COLO829 (cell line): ENCODE measurements at places on chromosomes 1 and 21.
A peak's percentile ranks its signal among the peaks of the same experiment; 100 is the strongest.

GRCh38 chr1:115505148-115505571, 136.6 kb upstream of the VANGL1 start:
- DNase-seq, result no peak

- no peak for DNase-seq
Observed at GRCh38 chr1:55997536-55997935, 581.8 kb downstream of the PLPP3 start.

DNA sequence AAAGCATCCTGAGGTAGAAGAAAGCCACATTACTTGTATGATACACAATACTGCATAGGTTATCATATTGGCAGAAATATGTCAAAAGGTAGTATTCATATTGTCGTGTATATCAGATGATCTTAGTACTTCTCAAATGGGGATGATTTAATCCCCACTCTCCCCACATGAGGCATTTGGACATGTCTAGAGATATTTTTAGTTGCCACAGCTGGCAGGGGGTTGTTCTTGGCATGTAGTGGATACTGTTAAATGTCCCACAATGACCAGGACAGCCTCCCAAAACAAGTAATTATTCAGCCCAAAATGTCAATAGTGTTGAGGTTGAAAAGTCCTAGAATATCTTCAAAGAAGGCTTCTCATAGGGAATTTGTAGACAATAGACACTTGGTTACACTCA, 162.8 kb downstream of the NEGR1 start:
- no peak for DNase-seq

- DNase-seq, result no peak
Observed at GRCh38 chr1:198042168-198042567, 114.6 kb upstream of the NEK7 start.

DNA sequence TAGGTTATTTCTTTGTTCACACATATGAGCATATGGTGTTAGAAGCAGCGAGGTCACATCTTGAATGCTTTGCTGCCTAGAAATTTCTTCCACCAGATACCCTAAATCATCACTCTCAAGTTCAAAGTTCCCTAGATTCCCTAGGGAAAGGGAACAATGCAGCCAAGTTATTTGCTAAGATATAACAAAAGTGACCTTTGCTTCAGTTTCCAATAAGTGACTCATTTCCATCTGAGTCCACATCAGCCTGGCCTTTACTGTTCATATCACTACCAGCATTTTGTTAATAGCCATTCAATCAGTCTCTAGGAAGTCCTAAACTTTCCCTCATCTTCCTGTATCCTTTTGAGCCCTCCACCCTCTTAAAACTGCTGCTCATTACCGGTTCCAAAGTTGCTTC, 1502.5 kb downstream of the KCNT2 start:
- peak; percentile 40 for DNase-seq

- DNase-seq, result no peak
Observed at GRCh38 chr1:12204140-12204539, 25.7 kb upstream of the VPS13D start.

DNA sequence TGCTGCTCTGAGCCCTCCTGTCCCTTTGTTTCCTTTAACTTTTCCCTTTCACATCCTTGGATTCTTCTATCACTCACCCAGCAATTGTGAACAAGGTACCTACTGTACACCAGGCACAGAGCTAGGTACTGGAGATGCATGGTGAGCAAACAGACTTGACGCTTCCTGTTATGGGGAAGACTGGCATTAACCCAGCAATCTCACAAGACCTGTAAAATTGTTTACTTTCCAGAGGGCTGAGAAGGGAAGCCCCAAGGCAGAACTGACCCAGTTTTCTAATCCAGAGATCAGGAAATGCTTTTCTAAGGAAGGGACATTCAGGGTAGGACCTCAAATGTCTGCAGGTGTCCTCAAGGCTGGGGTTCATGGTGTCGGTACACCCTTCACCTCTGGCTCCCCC, 171.6 kb upstream of the KAZN start:
- DNase-seq, result no peak

GRCh38 chr1:95659588-95659987, 425.6 kb downstream of the RWDD3 start:
- DNase-seq, result no peak

DNA sequence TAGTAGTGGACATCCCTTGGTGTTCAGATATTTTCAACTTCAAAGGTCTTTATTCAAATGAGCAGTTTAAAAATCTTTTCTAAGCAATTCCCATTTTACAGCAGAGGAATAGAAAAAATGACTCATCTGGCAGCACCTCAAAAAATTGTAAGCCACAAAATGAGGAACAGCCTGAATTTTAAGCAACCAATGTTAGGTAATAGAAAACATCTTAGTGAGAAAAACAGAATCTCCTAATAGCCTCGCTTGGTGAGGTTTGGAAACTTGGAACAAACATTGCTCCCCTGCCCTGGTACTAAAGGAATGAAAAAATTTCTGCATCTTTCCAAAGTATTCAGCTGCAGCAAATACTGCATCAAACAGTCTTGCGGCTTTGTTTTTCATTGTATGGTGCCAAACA, 264.4 kb downstream of the NTNG1 start:
- no peak for DNase-seq

- DNase-seq, result no peak
Observed at GRCh38 chr1:64041371-64042131, 161.9 kb upstream of the UBE2U start.

DNA sequence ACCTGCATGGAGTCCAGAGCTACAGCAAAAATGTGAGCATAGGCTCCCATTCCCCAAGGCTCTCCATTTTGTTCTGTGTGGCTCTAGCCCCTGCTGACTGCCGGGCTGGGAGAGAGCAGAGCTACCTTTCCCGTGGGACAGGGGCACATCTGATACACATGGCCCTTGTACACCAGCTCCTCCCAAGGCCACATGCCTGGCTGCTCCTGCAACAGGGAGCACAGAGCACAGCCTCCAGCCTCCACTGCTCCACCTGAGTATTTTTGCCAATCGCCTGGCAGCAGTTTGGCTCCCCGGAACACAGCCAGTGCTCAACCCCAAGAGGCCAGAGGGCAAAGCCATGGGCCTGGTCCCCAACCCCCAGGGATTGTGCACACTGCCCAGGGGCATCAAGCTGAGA, 146.5 kb downstream of the CHD1L start:
- no peak for DNase-seq

- no peak for DNase-seq
Observed at GRCh38 chr1:177354247-177354646, 183.5 kb downstream of the BRINP2 start.

DNA sequence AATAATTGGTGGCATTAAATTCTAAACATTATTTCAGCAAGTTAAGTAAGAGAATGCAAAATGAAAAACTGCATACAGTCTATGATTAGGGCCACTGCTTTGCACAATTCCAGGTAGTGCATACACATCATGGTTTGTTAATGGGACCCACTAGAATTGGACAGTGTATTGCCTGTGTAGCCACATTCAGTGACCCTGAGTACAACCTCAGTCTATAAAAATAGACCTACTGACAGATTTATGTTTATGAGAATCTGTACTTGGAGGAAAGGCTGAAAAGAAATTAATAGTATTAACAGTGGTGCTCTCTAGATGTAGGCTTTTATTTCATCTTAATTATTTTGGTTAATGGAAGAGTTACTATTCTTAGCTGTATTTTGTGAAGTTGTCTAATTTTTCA, 18.8 kb downstream of the UAP1 start:
- DNase-seq, result no peak

- no peak for DNase-seq
Observed at GRCh38 chr21:37451446-37451845, 84.9 kb downstream of the DYRK1A start.

- DNase-seq, result no peak
Observed at GRCh38 chr1:198169672-198170071, 12.9 kb downstream of the NEK7 start.

- DNase-seq, result no peak
Observed at GRCh38 chr1:208731981-208732821, 488.0 kb upstream of the PLXNA2 start.

- peak; percentile 19 for DNase-seq
Observed at GRCh38 chr1:66182551-66183178, 351.3 kb upstream of the SGIP1 start.

- no peak for DNase-seq
Observed at GRCh38 chr21:16408280-16408679, 678.5 kb downstream of the USP25 start.

DNA sequence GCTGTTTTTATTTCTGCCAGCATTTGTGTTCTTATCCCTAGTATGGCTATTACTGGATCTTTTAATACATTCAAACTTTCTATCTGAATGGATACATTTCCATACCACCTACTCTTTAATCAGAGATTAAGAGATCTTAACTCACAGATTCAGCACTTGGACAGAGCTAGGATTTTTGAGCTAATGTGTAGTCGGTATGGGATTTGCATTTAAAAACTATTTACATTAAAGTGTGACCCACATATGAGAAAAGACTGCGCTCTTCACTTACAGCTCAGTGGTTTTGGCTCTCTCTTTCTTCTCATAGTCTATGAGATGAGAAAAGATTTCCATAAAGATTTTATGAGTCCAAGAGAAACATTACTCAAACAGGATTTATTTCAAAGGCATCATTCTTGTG, 16.4 kb downstream of the HMGB4 start:
- DNase-seq, result no peak

DNA sequence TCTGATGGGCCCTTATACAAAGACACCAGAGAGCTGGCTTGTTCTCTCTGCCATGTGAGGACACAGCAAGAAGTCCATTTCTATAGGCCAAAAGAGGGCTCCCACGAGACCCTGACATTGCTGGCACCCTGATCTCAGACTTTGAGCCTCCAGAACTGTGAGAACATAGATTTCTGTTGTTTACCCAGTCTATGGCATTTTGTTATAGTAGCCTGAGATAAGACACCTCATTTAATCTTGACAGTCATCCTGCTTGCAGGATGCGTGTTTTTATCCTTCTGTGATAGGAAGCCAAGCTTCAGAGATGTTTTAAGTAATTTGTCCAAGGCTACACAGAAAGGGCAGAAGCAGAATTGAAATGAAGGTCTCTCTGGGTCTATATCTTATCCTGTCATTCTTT, 138.8 kb upstream of the HOOK1 start:
- no peak for DNase-seq

GRCh38 chr21:35860189-35860869, 200.0 kb downstream of the SETD4 start:
- no peak for DNase-seq

GRCh38 chr1:58162952-58163550, 383.5 kb downstream of the OMA1 start:
- DNase-seq, result peak; percentile 18

- no peak for DNase-seq
Observed at GRCh38 chr1:15229707-15230131, 17.3 kb upstream of the FHAD1 start.

- no peak for DNase-seq
Observed at GRCh38 chr1:182666706-182667105, 17.7 kb downstream of the RGS8 start.

- DNase-seq, result no peak
Observed at GRCh38 chr1:109979489-109980091, 5.0 kb upstream of the AHCYL1 start.

DNA sequence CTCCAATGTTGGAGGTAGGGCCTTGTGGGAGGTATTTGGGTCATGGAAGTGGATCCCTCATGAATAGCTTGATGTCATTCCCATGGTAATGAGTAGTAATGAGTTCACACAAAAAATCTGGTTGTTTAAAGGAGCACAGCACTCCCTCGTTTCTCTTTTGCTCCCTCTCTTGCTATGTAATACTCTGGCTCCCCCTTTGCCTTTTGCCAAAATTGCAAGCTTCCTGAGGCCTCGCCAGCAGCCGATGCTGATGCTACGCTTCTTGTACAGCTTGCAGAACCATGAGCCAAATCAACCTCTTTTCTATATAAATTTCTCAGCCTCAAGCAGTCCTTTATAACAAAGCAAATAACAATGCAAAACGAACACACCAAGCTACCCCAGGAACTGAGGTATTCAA, 80.9 kb downstream of the LHX9 start:
- DNase-seq, result no peak

- DNase-seq, result no peak
Observed at GRCh38 chr1:206569556-206569955, 42.7 kb downstream of the EIF2D start.

- DNase-seq, result no peak
Observed at GRCh38 chr1:28378906-28379305, 9.4 kb downstream of the PHACTR4 start.

DNA sequence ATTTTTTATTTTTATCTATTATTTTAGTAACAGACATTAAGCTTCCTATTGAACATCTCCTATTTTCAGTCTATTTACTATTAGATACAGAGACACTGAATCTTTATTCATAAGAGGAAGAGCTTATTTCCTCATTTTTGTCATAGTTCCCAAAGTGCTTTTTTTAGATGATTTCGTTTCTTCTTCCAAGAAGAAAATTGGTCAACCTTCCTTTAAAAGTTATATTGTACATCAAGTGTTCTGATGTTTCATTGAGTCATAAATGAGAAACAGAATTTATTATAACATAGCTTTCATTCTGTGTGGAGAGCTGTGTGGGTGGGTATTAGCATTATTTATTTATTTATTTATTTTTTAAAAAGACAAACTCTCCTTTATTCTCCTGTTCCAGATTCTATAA, 50.6 kb upstream of the BACH1 start:
- peak; percentile 86 for DNase-seq

- peak; percentile 61 for DNase-seq
Observed at GRCh38 chr1:84442256-84442655, 36.8 kb upstream of the RPF1 start.

GRCh38 chr1:224730540-224730939, 114.4 kb downstream of the CNIH3 start:
- DNase-seq, result no peak

GRCh38 chr1:20936216-20936615, 149.1 kb upstream of the HP1BP3 start:
- DNase-seq, result no peak

- no peak for DNase-seq
Observed at GRCh38 chr1:199246716-199247115, 607.9 kb downstream of the PTPRC start.

DNA sequence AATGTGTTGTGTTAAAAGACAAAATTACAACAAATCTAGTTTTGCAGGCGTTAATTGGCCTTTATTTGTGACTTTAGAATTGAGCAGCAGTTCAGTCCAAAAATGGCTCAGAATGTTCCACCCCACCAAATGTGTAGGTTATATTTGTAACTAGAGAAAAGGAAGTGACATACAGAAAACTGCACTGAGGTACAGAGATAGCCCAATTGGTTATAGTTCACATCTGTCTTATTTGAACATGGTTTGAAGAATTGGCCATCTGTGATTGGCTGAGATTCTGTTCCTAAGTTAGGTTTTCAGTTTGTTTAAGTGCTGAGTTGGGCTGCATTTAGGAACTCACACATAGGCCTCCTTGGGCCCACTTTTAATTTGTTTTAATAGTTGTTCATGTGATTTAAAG, 12.0 kb upstream of the FMO2 start:
- no peak for DNase-seq

- no peak for DNase-seq
Observed at GRCh38 chr1:220225957-220226356, 46.3 kb downstream of the RAB3GAP2 start.

DNA sequence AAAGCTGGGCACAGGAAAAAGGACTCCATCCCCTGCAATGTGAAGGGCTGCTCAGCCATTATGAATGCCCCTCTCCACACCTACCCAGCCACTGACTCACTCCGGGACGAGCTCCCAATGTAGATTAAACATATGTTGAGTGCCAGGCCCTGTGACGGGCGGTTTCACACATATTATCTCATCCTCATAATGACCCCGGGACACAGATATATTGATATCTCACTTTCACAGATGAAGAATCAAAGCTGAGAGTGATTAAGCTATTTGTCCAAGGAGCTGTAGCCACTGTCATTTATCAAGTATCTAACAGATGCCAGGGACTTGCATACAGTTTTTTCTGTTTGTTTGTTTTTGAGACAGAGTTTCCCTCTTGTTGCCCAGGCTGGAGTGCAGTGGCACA, 35.0 kb upstream of the SLC30A1 start:
- DNase-seq, result no peak
